ENCODE measurements at places on chromosomes 1 and 21.

GRCh38 chr1:67434491-67434890, 4.3 kb upstream of the SERBP1 start:
- DNase-seq = no peak

GRCh38 chr21:42058631-42059111, 12.4 kb upstream of the UMODL1 start:
- DNase-seq = peak; percentile 88

GRCh38 chr1:210218047-210218446, 14.5 kb upstream of the SERTAD4 start:
- DNase-seq = no peak

DNA sequence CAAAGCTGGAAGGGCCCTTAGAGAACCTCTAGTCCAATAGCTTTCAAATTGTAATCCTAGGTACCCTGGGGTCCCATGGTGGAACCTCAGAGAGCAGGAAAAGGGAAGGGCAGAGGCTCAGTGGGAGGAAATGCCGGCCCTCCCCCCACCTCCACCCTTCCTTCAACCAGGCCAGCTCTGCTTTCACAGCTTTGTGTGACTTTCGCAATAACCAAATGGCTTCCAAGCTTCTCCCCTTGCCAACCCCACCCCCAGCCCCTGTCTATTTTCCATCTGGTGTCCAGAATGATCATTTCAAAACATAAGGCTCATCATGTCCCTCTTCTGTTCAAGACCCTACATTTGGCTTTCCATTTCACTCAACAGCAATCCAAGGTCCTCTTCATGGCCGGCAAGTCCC, 74.4 kb downstream of the CD58 start:
- no peak for DNase-seq

DNA sequence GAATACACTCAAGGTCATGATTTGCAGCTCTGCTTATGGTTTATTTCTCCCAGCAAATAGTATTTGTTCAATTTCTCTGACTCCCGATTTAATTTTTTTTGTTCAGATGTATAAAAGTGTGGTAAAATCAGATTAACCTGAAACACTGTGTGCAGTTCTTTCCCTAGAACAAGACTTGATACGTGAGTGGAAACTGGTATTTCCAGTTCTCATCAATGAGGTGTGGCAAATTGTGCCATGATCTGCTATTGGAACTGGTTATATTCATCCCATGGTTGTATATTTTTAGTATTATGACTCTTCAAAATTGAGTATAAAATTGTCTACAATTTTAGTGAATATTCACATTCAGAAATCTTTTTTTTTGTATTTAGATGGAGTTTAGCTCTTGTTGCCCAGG, 76.8 kb upstream of the IVNS1ABP start:
- no peak for DNase-seq

Measured in NCI-H1092 treated with DMSO at 0.1 percent for 48 hours (cell line).